ENCODE measurements at places on chromosomes 7 and 10.

GRCh38 chr7:155426543-155427410, 31.2 kb upstream of the EN2 start:
- DNase-seq = no peak

- no peak for DNase-seq
Measured at GRCh38 chr10:77925795-77926565, 575 bp downstream of the DLG5 start.

DNA sequence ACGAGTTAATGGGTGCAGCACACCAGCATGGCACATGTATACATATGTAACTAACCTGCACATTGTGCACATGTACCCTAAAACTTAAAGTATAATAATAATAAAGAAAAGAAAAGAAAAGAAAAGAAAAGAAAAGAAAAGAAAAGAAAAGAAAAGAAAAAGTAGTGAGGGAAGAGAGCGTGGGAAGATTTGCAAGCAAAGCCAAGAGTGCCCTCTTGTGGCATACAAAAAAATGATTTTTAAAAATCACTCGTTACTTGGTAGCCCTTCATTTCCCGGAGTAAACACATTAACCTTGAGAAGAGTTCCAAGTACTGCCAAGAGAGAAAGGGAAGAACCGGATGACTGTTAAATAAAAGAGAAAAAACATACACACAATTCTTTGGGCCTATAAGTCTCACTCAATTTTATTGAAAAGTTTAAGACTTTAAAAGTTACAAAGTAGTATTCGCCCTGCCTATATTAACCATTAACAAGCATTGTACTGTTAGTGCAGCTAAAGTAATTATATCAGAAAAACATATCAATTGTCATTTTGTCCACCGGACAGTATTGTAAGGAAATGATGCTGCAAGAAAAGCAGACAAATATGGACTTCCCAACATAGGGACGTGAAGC, 6.2 kb upstream of the CH25H start:
- DNase-seq = no peak

DNA sequence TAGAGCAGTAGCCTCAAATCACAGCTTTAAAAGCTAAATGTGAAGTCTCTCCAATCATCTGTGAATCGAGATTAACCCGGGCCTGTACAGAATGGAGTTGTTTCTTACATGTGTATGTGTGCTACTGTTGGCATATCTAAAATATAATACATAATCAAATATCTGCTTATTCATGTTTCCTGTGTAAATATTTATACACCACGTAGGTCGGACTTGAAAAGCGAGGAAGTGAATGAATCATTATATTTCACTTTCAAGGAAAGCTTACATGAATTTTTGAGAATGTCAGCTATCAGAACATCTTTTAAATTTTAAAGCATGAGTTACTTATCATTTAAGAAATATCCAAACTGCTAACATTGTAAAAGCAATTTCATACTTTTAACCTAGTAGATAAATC, 233.3 kb downstream of the SLC25A13 start:
- DNase-seq = no peak

GRCh38 chr7:116529250-116529649, 4.4 kb downstream of the CAV1 start:
- no peak for DNase-seq

DNA sequence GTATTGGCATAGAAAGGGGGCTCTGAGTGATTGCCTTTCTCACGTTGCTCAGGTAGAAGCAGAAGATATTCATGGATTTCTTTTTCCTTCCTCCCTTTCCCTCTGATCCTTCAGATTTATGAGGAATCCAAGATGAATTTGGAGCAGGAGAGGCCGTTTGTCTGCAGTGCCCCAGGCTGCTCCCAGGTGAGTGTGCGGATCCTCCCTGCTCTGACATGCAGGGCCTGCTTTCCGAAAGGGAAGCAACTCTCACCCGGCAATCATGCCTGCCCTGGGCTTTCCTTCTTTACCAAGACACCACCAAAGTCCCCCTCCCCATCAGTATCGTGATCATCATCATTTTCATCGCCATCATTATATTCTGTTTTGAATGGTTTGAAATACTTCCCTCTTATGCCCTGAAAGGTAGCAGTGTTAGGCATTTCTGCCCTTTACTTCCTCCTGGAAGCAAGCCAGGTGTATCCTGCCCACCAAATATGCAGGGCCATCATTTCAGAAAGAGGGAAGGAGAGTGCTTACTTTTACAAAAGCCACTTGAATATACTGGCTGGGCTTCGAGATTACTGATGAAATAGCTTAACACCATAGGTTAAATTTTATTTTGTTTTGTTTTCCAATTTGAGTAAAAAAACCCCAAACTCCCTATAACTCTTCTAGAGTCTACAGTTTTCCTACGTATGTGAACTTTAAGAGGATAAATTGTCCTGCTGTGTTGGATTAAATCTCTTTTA, 75.9 kb downstream of the CREB5 start:
- no peak for DNase-seq

DNA sequence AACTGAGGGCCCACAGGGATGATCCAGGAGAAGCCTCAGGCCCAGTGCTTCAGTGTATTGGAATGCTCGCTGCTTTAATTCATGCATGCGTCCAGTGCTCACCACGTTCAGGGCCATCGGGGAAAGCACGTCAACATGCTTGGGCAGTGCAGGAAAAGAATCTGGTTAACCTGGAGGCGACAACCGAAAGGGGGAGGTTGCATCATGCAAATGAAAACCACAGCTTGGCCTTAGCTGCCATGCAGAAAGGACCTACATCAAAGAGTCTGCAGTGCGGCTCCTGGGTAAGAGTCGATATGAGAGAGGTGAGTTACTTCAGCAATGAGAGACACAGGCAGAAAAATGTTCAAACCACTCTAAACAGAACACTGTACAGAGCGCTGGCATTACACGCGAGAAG, 440.1 kb downstream of the KCNMA1 start:
- no peak for DNase-seq

DNA sequence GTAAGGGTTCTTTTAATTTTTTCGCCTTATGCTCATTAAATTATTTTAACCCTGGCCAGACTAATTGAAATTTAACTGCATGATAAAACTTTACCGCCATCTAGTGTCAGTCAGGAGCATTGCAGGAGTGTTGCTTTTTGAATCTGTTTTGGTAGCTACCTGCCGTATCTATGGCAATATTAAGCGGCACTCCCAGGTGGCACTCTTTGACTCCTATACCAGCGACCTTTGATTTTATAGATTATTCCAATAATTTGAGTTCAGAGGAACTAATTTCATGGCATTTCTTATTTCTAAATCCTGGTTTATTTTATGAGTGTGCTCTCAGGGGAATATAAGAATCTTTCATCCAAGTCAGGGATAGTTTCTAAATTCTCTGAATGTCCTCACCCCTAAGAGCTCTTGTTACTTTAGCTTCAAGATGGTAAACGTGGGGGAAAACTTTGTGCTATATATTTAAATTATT, 198.9 kb downstream of the REEP3 start:
- DNase-seq = no peak

GRCh38 chr10:93032105-93032808, 28.3 kb upstream of the CYP26C1 start:
- DNase-seq = no peak
